K562 (cell line): ENCODE measurements at places on chromosomes 11 and 22. TPM values are rescaled to one million over a fixed set of nuclear protein-coding genes. Genes with fewer than 3 reads are reported as not detected.

The ZNF280A gene
- polyA plus RNA-seq: 21.8 and 23.6 TPM in 2 replicates

The OR10G7 gene
- not detected in 2 replicates for polyA plus RNA-seq

The JAML gene
- 0.32 TPM in 1 of 2 replicates, not detected in the other for polyA plus RNA-seq

The ARHGEF17 gene
- polyA plus RNA-seq: 0.09 and 0.17 TPM in 2 replicates

The DCHS1 gene
- under 0.01 and 0.19 TPM in 2 replicates for polyA plus RNA-seq
